ENCODE measurements at places on chromosomes 1 and 21.

- DNase-seq = no peak
These were observed 372.8 kb downstream of the NPHP4 start for GRCh38 chr1:5619469-5619868.

DNA sequence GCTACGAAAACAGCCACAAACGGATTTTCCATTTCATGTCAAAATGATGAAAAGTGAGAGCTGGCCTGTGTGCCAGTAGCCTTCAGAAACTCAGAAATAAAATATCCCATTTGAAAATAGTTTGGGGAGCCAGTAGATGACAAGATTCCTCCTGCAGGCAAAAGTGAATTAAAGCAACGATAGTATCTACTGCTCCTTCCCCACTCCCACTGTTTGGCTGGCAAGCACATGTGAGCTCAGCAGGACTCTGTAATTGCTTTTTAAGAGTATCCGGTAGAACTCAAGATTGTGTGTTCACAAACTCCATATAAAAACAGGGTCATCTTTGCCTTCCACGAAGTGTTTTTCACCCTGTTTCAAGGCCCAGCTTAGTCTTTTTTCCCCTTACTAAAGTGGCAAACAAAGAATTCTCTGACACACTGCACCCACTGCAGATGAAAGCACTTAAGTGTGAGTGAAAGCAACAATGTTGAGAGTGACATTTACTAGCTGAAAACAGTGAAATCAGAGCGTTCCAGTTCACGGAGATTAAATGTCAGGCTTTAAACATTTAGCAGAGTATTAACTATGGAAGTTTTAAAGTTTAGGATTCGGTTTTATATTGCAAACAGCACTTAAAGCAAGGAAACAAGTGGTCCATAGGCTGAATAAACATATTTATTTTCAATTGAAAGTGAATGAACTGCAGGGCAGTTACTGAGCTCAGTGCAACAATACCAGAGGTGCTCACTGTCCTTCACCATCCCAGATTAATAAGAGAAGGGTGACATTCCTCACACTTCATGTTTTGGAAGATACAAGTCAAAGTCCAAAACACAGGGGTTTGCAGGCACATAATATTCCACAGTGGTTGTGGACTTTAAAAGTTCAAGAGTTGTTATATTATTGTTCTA is 70.0 kb downstream of the ALG14 start:
- DNase-seq = peak; percentile 59

DNA sequence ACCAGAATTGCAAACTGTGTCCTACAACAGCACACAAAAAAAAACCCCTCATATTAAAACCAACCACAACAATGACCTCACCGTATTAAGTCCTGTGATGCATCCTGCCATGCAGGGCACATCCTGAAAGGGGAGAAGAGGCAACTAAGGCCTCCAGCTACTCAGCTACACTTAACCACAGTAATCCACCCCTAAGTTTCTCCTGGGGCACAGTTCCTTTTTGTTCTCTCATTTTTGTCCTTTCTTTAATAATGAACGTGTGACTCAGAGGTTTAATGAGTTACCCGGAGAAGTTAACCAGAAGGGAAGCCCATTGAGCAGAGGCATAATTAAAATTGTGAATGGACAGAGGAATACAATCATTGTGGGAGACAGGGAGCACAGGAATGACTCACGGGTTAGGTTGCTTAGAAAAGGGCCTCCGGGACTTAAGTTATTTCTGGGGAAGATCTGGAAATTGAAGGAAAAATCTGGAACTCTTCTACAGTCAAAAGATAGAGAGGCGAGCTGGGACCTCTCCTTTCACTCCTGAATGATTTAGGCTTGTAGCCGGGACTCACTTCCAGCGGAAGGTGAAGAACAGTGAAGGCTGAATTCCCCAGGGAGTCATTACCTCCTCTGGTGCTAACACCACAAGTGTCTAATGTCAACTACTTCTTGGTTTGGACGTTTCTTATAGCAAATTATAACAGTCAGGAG is 36.9 kb upstream of the HIVEP3 start:
- no peak for DNase-seq

DNA sequence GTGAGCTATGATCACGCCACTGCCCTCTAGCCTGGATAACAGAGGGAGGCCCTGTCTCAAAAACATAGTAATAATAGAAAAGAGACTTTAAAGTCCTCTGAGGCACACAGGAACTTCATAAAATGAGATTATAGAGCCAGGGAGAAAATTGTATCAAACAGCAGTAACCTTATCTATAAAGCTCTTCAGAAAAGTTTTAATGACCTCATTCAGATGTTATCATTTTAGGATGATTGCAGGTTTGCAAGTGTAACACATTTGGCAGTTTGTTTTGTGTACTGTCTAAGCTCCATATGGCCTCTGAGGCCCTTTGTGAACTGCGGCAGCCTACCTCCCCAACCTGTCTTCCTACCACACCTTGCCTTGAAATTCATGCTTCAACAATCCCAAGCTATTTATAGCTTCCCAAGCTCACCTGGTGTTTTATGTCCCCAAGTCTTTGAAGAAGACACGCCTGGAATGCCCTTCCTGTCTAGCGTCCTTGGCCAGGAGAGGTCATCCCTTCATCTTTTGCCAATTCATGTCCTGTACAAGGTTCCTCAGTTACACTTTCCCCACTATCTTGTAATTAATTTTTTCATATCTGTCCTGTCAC is 8.5 kb upstream of the AKNAD1 start:
- DNase-seq = no peak

- DNase-seq = no peak
These were observed 8.9 kb upstream of the KCNJ15 start for GRCh38 chr21:38247738-38248510.

All from right cardiac atrium (tissue), 5 donors.